ENCODE measurements at places on chromosomes 1 and 21. TPM values are rescaled to one million over a fixed set of nuclear protein-coding genes. Genes with fewer than 3 reads are reported as not detected.

The LAMC1 gene
- total RNA-seq: 61.2 TPM

The LCE1D gene
- not detected for total RNA-seq

The GNG4 gene
- total RNA-seq: 10.6 TPM

The ZSCAN20 gene
- total RNA-seq: 9.0 TPM

The SPATA45 gene
- total RNA-seq: not detected

The EVI5 gene
- 21.8 TPM for total RNA-seq

The GPR89B gene
- 11.0 TPM for total RNA-seq

The HSF2BP gene
- total RNA-seq: 0.59 TPM

The OR2L13 gene
- total RNA-seq: not detected

The MRPL37 gene
- total RNA-seq: 132 TPM

The ANXA9 gene
- total RNA-seq: 2.7 TPM

The CD247 gene
- 0.57 TPM for total RNA-seq

The FRRS1 gene
- total RNA-seq: 19.8 TPM

The ELF3 gene
- 200 TPM for total RNA-seq

The RNU1-3 gene
- total RNA-seq: 1,685 TPM

The PDXK gene
- 127 TPM for total RNA-seq

The FTCD gene
- total RNA-seq: 2.5 TPM

The NTRK1 gene
- 0.89 TPM for total RNA-seq

The WDTC1 gene
- total RNA-seq: 26.6 TPM

The DCST2 gene
- total RNA-seq: 2.0 TPM

The KRTAP19-3 gene
- not detected for total RNA-seq

The OR2AK2 gene
- not detected for total RNA-seq

The FMO4 gene
- total RNA-seq: 1.4 TPM

The MXRA8 gene
- total RNA-seq: 0.74 TPM

The RBM34 gene
- total RNA-seq: 82.0 TPM

The PRDX1 gene
- 1,171 TPM for total RNA-seq

The VWA5B1 gene
- total RNA-seq: not detected

The ARTN gene
- 36.4 TPM for total RNA-seq

The AGL gene
- 19.4 TPM for total RNA-seq

The CCDC17 gene
- total RNA-seq: 2.4 TPM

The PGLYRP4 gene
- not detected for total RNA-seq

The SAMSN1 gene
- total RNA-seq: 0.57 TPM

The RGS1 gene
- not detected for total RNA-seq

The TRPM2 gene
- 28.1 TPM for total RNA-seq

The C1orf21 gene
- total RNA-seq: 8.9 TPM

The AADACL3 gene
- not detected for total RNA-seq

The HMCN1 gene
- total RNA-seq: 0.59 TPM

Measured in HCT116 (cell line).